ENCODE measurements at places on chromosomes 2 and 18.

DNA sequence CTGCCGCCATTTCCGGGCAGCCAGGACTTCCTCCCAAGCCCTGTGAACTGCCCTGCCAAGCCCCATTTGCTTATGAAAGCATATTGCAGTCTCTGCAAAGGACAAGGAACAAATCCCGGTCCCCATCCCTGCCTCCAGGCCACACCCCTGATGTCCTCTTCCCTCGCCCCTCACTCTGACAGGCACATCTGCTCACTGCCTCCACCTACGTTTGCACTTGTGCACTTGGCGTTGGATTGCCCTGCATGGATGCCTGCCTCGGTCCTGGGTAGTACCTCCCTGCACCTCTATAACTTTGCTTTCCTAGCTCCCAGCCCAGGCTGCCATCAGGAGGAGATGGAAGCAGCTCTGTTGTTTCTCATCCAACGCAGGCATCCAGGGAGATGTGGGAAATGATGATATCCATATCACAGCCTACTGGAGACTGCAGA is 19.6 kb upstream of the RPL31 start:
- DNase-seq: no peak

DNA sequence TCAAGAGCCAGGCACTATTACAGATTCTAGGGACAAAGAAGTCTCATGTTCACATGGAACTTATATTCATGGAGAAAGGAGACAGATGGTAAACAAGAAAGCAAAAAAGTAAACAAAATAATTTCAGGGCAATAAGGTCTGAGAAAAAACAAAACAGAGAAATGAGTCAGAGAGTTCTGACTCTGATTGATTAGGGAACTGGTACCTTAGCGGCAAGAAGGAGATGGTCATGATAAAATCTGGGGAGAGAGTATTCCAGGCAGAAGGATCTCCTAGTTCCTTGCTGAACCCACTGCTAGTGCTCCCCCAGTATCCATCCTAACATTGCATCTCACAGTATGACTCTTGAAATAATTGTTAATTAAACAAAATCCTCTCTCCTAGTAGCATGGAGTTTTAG is 161.8 kb upstream of the KLF7 start:
- no peak for DNase-seq

- DNase-seq: no peak
Measured at GRCh38 chr2:397521-397920, 109.6 kb upstream of the ALKAL2 start.

GRCh38 chr2:196453613-196454047 is 185.9 kb upstream of the CCDC150 start:
- DNase-seq: no peak

DNA sequence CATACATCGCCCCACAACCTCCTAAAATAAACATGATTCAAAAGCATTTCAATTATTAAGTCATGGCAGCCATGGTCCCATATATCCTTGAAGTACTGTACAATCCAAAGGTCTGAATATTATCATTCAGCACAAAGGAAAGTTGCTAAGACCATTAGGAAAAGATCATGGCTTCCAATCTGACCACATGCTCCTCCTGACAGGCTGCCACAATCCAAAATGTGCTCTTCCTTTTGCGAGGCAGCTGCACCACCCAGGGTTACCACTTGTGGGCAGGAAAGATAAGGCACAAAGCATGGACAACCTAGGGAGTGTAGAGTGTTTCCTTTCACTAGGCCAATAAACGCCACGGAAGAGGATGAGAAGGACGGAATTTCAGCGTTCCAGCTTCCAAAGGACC is 5.4 kb downstream of the BOLA3 start:
- no peak for DNase-seq

DNA sequence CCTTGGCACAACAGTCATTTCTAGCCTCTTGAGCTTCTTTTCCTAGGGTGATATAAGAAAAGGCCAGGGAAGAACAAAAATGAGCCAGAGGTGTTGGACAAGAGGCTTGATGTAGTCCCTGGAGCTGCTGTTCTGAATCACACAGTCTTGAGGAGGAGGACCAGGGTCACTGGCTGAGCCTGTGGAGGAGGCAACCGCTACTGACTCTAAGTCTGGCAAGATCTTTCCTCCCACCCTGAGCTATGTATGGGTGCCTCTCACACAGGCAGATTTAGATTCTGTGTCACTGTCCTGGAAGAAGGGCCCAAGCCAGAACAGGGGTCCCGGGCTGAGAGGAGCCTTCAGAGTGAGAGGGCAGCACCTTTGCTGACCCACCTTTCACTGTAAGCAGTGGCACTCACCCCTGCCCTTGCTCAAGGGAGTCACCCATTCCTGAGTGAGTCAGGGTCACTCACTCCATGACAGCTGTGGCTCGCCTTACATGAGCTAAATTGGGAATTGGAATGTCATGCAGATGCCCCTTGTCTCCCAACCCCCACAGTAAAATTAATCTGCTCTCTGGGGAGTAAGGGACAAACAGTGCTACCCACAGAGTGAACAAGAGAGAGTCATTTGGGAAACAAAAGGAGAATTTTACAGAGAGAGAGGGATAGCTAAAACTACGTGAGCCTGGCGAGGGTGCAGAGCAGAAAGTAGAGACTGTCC is at the start of gene TRIM54:
Gene TRIM54 (plus strand): TSS at position 575 of the 705 bp plus-strand sequence. CDS start 303 bp downstream, outside the sequence.
- no peak for DNase-seq

DNA sequence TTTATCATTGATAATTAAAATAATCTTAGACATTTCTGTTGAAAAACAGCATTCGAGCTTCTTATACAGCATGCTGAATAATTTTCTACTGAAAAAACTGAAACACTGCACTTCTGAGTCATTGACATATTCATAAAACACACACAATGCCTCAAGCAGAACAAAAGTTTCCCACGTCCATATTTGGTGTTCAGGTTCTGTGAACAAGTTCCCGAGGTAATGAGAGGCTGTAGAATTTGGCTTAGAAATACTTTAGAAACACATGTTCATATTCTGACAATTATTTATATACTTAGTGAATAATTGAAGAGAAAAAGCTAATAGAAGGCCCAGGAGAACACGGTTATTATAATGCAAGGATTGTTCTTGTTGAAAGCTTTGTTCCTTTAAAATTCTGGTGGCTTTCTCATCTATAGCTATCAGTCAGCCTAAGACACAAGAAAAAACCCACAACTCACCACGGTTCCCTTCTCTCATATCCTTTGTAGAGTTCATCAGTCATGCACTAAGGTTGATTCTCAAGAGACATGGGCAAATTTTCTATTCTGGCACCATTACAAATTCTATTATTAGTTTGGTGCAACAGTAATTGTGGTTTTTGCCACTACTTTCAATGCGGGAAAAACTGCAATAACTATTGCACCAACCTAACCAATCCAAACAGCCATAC is 194.4 kb downstream of the TMX3 start:
- no peak for DNase-seq

DNA sequence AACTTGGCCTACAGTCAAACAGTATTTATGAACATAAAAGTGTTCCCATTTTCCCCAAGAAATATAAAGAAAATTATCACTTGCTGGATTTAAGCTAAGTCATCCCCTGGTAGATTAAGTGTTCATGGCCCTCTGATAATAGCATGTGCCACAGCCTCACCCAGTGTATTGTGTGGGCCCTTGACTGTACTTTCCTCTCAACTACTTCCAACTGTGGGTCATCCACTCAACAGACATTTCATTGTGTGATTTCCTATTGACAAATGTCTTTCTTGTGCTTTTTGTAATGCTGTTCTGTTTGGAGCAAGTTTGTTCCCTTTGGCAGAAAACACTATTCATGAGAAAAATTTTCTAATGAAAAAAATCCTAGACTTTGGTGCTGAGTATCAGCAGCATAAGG is 48.4 kb upstream of the TMEM17 start:
- no peak for DNase-seq

- DNase-seq: no peak
Measured at GRCh38 chr2:117801826-117802225, 12.7 kb upstream of the DDX18 start.

GRCh38 chr2:240733803-240734495 is 42.3 kb downstream of the AQP12A start:
- no peak for DNase-seq

DNA sequence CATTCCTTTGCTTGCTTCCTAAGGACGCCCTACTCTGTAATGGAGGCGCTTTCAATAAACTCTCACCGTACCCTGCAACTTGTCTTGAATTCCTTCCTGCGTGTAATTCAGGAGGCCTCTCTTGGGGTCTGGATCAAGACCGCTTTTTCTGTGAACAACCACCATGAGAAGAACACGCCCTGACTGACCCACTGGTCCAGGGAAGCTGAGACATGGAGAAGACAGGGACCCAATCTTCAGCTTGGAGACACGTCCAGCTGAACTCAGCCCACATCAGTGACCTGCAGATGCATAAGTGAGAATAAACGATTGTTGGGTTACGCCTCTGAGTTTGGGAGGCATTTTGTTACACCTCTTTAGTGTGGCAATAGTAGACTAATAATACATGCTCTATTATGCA is 7.8 kb upstream of the NARS1 start:
- DNase-seq: no peak

DNA sequence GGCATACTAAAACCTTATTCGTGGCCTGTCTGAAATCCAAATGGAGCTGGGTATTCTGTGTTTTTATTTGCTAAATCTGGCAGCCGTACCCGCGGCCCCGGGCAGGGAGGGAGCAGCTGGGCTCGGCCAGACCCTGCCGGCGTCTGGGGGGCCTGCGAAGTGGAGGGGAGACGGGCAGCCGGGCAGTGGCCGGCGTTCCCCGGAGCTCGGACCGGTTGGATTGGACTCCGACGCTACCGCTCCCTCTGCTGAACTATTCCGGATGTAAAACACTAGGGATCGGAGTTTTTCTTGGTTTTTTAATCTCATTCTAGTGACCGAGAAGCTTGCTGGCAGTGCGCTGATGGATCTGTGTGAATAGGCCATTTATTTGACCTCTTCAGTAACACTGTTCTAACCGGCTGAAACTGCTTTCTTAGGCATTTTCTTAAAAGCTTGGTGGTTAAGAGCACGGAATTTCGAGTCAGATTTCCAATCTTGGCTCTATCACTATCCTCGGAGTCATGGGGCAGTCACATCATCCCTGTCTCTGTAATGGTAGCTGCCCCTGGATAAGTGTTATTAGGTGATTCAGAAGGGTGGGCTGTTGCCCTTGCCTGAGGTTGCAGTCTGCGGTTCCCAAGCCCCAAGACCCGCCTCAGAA is 694 bp downstream of the UNC50 start:
- DNase-seq: no peak

GRCh38 chr2:96120991-96121390 is 4.6 kb upstream of the ADRA2B start:
- no peak for DNase-seq

DNA sequence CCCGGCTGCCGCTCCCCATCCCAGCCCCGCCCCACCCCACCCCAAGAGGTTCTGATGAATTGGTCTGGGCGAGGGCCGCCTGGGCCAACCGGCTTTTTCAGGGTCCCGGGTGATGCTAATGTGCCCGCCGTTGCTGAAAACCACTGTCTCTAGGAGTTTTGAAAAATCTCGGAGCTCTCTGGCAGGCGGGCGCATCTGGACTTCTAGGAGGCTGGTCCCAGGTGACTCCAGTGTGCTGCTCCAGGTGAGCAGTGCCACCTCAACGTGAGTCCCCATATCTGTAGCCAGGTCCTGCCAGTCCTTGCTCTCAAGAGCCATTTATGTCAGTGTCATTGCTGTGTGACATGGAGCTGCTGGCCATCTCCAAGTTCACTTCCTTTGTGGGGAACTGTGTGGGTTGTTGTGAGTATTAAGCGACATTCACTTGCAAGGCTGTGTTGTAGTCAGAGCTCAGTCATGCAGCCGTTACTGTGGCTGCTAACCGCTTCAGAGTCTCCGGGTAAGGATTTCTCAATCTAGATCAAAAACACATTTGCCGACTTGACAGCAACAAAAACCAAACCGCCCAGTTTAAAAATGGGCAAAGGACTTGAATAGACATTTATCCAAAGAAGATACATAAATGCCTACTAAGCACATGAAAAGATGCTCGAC is at the start of gene RFX8:
Gene RFX8 (minus strand): TSS at position 382 of the 654 bp plus-strand sequence. CDS start 8,264 bp downstream, outside the sequence.
- no peak for DNase-seq

DNA sequence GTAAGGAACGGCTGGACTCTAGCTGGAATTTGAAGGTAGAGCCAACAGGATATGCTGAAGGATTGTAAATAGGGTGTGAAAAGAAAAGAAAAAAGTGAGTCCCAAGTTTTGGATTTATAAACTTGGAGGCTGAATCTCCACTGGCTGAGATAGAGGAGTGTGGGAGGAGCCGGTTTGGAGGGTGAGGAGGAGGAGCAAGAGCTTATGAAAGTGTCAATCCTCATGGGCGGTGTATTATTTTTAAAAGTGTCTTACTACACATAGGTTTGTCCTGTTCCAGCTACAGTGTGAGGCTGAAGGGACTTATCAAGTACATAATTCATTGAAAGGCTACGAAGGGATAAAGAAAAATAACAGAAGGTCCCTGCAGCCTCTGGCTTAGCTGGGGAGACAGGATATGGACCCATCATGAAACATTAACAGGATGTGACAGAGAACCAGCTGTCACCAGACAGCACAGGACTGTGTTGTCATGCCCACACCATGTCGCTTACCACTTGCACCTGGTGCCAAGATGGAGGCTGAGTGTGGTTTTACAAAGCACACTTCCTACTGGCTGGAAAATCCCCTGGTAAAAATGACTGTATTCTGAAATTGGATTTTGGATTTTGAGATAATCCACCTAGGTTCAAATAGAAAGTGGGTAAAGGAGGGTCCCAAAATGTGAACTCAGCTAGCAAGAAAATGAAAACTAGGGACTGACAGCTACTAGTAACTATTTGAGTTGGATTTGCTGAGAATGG is 2.5 kb upstream of the MREG start:
- no peak for DNase-seq

DNA sequence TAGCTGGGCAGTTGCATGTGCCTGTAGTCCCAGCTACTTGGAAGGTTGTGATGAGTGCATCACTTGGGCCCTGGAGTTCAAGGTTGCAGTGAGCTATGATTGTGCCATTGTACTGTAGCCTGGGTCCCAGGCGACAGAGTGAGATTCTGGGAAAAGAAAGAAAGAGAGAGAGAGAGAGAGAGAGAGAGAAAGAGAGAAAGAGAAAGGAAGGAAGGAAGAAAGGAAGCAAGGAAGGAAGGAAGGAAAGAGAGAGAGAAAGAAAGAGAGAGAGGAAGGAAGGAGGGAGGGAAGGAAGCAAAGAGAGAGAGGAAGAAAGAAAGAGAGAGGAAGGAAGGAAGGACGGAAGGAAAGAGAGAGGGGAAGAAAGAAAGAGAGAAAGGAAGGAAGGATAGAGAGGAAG is 128.4 kb downstream of the GALNT3 start:
- no peak for DNase-seq

DNA sequence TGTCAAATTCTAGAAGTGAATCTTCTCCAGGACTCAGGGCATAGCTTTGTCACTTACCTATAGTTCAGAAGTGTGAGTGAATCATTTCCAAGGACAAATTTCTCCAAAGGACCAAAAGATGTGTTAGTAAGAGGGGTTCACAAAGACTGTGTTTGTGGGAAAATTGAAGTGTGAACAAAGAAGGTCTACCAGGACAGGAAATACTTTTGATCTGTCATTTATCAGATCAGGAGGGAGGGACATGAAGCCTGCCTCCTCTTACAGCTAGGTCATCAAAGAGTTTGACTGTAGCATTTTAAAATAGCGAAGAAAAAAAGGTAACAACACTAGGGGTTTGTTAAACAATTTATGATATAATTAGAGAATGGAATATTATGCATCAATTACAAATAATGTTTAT is 2.0 kb upstream of the CD28 start:
- DNase-seq: no peak

GRCh38 chr2:175880-176820 is 87.7 kb downstream of the SH3YL1 start:
- no peak for DNase-seq

- DNase-seq: no peak
Measured at GRCh38 chr2:51219468-51219867, 187.5 kb upstream of the NRXN1 start.

GRCh38 chr18:48195787-48196186 is 213.4 kb downstream of the ZBTB7C start:
- DNase-seq: no peak
